H7 (cell line): ENCODE measurements at places on chromosomes 3 and 15.
A peak's percentile ranks its signal among the peaks of the same experiment; 100 is the strongest.

DNA sequence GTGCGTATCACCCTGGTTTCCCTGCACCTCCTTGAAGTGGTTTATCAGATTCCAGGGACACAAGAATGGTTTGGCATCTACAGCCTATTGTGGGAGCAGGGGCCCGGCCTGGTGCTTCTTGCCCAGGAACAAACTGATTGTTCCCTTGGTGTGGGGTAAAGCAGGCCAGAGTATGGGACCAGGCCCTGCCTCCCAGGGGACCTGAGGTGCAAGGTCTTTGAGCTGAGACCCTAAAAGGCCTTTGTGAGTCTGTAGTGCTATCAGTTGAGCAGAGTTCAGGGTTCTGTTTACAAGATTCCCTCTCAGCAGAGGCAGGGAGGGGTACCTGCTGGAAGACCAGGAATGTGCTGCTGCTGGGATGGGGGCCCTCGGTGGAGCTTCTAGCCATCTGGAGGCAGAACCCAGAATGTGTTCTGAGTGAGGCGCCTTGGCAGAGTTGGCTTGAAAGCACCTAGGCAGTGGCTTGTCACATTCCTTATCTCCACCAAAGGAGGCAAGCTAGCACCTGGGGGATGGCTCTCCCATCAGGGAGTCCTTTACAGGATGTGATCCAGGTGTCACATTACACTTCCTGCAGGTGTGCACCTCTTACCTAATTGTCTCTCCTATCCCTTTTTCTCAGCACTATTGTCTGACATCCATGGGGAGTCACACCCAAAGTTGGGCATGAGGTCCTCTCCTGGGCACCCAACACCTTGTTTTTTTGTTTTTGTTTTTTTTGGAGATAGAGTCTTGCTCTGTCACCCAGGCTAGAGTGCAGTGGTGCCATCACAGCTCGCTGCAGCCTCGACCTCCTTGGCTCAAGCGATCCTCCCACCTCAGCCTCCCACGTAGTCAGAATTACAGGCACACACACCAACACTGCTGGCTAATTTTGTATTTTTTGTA, 13.1 kb downstream of the FLNB start:
- DNase-seq, result peak; percentile 81

DNA sequence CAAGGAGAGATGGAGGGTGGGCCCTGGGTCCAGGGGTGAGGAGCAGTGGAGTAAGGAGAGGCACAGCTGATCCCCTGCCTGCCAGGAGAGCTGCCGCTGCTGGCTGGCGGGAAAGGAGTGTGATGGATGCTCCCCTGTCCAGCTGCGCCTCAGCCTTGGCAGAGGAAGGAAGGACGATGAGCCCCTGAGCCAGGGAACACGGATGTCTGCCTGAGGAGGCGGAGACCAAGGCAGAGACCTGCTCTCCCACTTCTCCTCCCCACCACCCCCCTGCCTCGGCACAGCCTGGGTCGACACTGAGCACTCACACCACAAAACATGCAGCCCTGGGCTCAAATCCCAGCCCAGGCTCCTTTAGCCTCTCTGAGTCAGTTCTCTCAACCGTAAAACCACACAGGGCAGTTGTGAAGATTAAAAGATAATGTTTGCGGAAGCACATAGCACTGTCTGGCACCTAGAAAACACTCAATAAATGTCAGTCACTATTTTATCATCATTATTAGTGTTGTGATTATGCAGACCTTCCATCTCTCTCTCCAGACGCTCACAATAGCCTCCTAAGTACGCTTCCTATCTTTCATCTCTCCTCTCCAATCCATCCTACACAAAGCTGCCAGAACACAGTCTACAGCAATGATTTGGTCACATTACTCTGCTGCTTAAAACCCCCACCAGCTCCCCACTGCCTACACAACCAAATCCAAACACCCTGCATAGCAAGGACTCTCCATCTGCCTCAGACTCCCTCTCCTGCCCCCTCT, 52.2 kb downstream of the SEMA5B start:
- DNase-seq, result peak; percentile 77

DNA sequence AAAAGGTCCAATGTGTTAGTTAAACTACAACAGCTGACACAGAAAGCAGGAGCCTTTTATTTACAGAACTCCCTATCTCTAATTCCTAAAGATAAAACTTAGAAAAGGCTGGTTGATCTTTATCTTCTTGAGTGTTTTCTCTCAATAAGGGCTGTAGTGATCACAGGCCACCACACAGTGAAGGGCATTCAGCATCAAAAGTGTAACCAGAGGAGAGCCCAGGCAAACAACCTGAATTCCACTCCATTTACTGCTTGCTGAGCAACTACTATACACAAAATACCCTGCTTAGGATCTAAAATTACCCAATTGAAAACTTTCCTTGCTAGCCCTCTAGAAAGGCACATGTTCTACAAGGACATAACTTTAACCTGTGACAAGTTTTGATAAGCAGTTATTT, 122.7 kb downstream of the MEIS2 start:
- no peak for DNase-seq

- peak; percentile 38 for DNase-seq
These were observed 7.3 kb upstream of the ITIH3 start for GRCh38 chr3:52787246-52787645.

DNA sequence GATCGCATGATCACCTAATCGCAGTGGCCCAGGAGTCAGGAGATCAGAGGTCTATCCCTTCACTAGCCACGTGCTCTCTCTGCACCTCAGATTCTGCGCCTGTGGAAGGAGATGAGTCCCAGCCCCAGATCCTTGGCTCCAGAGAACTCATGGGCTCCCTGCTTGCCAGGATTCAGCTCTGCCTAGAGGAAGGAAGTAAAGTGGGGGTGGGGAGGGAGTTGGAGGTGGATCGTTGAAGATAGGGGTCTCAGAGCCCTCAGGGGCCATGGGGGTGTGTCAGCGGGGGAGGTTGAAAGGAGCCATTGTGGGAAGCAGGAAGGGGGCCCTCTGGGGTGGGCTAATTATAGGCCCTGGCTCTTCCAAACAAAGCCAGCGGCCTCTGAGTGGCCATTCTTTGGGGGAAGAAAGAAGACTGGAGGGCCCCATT, 11.3 kb upstream of the STRA6 start:
- DNase-seq, result peak; percentile 80

DNA sequence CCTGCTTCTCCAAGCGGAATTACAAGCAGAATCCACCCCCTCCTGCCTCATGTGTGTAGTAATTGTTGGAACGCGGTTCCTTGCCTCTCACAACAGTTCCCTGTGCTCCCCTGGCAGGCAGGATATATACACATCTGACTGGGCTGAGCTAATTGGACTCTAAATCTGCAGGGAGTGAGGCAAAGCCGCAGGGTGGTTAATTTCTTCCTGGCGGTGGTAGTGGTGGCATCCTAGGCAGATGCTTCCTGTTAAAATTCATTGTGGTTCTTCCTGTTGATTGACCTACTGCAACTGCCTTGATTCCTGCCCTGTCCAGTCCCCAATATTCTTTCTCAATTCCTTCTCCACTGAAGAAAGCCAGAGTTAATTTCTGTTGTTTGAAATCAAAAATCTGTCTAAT, 202.9 kb upstream of the PROK2 start:
- DNase-seq, result no peak

GRCh38 chr3:155102329-155102728, 22.2 kb downstream of the MME start:
- DNase-seq, result no peak

- DNase-seq, result no peak
These were observed 32.1 kb downstream of the MESD start for GRCh38 chr15:80957556-80957955.
